ENCODE measurements at places on chromosomes 6 and 20.
A peak's percentile ranks its signal among the peaks of the same experiment; 100 is the strongest.

DNA sequence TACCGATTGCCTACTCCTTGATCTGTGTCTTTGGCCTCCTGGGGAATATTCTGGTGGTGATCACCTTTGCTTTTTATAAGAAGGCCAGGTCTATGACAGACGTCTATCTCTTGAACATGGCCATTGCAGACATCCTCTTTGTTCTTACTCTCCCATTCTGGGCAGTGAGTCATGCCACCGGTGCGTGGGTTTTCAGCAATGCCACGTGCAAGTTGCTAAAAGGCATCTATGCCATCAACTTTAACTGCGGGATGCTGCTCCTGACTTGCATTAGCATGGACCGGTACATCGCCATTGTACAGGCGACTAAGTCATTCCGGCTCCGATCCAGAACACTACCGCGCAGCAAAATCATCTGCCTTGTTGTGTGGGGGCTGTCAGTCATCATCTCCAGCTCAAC lies 13.5 kb downstream of the CCR6 start:
- DNase-seq, result peak; percentile 20

GRCh38 chr6:153511896-153512496 lies 380.9 kb upstream of the RGS17 start:
- no peak for DNase-seq

DNA sequence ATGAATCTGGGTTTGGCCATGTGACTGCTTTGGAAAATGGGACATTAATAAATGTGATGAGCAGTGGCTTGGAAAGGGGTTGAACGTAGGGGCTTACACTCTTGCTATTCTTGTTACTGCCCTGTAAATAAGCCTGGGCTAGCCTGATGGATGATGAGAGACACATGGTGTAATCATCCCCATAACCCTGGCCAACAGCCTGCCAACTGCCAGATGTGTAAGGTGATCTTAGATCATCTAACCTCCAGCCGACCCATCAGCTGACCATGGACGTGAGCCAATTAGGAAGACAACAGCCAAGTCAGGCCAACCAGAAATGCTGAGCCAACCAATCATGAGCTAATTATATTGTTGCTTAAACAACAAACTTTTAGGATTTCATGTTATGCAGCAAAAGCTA lies 25.2 kb downstream of the FBXO30 start:
- DNase-seq, result no peak

- DNase-seq, result no peak
These were observed 222.8 kb downstream of the UST start for GRCh38 chr6:148969603-148970061.

DNA sequence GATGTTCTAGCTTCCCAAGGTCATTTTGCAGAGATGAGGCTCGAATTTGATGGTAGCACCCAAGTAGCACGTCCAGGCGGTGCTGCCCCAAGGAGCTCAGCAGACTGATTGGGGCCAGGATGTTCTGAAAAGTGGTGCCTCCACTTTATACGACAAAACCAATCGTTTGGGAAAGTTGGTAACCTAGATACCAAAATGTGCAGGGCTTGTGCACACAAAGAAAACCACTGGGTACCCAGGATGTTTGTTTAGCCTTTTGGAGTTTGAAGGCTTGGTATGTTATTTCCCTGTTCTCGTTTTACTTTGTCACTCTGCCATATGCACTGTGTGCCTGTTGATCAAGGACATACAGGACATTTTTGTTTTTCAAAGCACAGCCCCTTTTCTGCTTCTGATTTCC lies 40.7 kb upstream of the PBOV1 start:
- no peak for DNase-seq

DNA sequence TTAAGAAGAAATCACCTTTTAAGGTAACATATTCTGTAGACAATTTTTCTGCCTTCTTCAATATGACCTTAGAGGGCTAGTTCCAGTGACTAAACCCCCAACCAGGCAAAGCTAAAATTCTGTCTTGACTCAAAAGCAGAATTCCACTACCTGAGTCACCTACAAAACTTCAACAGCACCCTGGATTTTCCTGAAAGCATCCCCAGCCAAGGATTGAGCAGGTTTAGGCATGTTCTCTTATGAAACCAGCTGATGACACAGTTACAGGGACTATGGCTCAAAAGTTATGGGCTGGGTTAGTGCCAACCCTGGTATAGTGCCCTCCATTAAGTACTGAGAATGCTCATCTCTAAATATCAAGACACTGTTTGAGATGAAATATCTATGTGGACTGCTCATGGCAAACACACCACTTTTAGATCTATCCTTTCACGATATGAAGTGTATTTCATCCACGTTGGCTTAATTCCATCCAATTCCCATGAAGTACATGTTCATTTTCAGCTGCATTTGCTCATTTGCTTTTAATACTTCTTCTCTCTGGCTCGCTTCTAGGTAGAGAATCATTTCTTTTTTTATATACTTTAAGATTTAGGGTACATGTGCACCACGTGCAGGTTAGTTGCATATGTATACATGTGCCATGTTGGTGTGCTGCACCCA lies 53.6 kb upstream of the TNFAIP3 start:
- DNase-seq, result no peak

All from CD4-positive, alpha-beta T cell treated with Interleukin-17A for 4 hours (primary cell).